ENCODE measurements at places on chromosomes 2 and 18.

GRCh38 chr2:99688699-99689098, 198.9 kb upstream of the REV1 start:
- no peak for DNase-seq

- DNase-seq, result no peak
Observed at GRCh38 chr2:111037128-111037527, 83.6 kb upstream of the BCL2L11 start.

- no peak for DNase-seq
Observed at GRCh38 chr2:179354739-179355537, 90.3 kb upstream of the SESTD1 start.

DNA sequence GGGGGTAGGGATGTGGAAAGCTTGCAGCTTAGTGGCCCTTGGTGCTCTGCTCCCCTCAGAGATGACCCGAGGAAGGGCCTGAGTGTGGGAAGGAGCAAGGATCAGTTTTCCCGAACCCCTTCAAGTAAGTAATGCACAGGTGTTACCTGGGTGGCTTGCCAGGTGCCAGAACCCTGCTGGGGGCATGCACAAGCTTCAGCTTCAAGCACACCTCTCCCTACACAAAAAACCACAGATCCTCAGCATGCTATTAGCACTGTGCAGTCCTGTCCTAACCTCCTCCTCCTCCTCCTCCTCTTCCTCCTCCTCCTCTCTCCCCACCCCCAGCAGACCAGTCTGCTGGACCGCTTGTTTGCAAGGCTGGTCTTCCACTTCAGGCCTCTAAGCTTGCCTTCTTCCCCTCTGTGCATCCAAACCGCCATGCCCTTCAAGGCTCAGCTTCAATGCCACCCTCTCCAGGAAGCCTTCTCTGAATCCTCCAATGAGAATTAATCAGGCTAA, 114.8 kb downstream of the ACAA2 start:
- no peak for DNase-seq

DNA sequence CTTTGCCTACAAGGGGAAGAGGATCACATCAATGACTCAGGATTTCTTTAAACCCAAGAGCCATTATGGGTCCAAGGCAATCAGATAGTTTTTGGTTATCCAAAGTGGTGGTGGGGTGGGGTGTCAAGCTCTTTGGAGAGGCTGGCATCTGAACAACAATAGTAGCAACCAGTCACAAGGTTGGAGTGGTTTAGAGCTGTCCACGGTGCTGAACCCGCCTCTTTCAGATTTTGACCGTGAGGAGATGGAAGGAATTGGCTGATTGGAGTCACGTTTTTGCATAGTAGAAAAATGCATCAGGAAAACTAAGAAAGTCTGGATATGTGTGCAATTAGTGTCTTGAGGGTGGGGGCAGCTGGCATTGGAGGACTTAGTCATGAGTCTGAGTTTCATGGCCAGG, 159.9 kb downstream of the LOXHD1 start:
- no peak for DNase-seq

DNA sequence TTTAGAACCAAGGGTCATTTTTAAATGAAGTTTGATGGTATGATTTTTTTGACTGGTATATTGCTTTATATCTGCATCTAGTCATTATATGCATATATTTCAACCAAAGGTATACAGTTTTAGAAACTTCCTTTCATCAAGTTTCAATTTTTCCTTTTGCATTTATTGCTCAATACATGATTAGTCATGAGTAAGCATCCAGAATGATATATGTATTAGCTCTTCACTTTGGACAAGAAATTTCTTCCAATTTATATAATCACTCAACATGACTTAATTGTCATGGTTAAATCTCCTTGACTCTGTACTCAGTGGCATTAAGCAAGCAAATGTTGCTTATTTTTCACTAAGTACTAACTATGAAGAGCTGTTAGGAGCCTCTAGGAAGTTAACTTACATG, 123.6 kb downstream of the PLCL1 start:
- no peak for DNase-seq

GRCh38 chr2:39175026-39175812, 54.4 kb upstream of the SOS1 start:
- no peak for DNase-seq

DNA sequence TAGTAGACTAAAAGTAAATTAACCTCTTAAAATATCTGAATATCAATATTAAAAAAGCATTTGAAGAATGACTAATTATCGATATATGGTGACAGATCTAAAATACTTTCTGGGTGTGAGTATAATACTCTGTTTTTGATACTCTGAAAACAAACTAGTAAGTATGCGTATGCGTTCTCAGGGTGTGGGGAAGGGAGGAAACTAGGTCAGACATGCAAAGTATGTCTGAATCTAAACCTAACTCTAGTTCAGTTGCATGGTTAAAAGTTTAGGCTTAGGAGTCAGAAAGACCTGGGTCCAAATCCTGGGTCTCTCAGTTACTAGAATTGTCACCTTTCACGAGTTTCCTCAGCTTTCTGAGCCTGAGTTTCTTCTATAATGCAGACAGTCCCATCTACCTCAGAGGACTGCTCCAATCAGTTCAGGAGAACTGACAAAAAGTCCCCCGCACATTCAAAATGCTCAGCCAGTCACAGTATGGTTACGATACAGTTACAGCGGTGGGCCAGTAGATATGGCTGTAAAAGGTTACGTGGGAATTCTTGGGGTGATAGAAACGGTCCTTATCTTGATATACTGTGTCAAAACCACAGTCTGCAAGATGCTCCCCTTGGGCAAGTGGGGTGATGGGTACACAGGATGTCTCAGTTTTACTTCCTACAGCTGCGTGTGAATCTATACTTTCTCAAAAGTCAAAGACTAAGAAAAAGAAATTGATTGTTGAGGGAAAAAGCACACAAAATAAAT, 29.2 kb downstream of the UNC50 start:
- DNase-seq, result no peak

- no peak for DNase-seq
Observed at GRCh38 chr18:2893676-2894075, 46.9 kb downstream of the EMILIN2 start.

GRCh38 chr2:135744760-135745314, 3.2 kb downstream of the UBXN4 start:
- DNase-seq, result no peak

DNA sequence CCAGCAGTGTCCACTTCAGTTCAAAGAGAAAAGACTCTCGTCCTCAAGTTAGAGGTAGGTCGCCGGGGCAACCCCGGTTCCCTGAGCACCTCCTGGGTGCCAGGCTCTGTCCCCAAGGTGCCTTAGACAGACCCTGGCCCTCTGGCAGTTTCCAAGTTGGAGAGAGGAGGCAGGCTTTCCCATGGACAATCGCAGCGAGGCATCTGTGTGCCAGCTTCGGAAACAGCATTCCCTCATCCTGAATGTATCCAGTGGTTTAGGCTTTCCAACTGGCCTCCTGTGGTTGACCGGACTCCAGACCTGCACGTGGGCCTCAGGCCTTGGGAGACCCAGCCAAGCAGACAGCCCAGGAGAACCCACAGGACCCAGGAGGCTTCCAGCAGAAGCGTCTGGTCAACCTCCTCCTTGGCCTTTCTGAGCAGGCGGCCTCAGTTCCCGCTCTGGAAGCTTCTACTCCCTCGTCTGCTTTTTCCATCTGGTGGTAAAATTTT, 70.3 kb downstream of the KCNF1 start:
- no peak for DNase-seq

DNA sequence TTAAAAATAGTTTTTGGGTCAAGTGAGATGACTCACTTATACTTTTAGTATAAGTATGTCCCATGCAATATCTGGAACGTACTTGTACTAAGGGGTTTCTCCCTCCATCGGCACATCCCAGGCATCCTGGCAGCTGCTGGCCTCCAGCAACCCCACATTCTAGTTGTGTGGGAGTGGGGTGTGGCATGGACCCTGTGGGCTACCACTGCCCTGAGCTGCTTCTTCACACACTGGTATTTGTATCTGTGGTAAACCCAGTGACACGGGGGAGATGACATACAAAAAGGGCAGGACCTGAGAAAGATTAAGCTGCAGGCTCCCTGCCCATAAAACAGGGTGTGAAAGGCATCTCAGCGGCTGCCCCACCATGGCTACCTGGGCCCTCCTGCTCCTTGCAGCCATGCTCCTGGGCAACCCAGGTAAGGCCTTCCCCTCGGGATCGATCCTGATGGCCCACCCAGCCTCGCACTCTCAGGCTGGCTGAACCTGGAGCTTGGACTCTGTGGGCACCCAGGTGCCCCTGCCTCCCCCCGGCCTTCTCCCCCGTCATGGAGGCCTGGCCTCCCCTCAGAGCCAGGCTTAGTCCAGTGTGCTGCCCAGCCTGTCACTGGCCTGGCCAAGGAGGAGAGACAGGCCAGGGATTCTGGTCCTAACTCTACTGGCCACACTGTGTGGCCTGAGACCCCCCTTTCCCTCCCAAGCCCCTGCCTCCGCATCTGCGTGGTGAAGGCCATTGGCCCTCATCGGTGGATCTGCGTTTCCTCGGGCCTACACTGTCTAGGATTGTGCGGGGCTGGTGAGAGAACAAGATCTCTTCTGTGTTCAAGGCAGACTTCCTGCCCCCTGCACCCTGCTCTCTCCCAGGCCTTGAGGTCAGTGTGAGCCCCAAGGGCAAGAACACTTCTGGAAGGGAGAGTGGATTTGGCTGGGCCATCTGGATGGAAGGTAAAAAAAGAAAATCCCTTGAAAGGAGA, at the start of gene GNLY:
Gene GNLY (plus strand): TSS at position 307 of the 974 bp plus-strand sequence. CDS start 61 bp downstream, at position 368.
- DNase-seq, result no peak

DNA sequence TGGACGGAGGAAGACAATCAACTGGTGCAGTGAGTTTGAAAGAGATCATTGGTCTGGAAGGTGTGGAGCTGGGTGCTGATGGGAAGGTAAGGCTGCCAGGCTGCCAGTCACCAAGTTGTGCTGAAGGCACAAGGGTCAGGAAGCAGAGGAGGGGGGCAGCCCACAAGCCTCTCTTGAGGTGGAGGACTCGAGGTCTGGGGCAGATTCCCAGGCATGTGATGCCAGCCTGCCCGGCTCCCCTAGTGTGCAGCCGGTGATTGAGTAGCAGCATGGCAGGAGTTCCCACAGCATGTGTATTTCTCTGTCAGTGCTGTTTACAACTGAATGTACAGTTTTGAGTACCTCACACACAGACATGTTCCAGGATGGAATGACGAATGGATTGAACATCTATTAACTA, 99.3 kb downstream of the CABLES1 start:
- no peak for DNase-seq

- DNase-seq, result no peak
Observed at GRCh38 chr18:32072321-32072720, 19.4 kb upstream of the RNF138 start.

GRCh38 chr2:225889452-225889851, 489.9 kb downstream of the NYAP2 start:
- peak; percentile 21 for DNase-seq

DNA sequence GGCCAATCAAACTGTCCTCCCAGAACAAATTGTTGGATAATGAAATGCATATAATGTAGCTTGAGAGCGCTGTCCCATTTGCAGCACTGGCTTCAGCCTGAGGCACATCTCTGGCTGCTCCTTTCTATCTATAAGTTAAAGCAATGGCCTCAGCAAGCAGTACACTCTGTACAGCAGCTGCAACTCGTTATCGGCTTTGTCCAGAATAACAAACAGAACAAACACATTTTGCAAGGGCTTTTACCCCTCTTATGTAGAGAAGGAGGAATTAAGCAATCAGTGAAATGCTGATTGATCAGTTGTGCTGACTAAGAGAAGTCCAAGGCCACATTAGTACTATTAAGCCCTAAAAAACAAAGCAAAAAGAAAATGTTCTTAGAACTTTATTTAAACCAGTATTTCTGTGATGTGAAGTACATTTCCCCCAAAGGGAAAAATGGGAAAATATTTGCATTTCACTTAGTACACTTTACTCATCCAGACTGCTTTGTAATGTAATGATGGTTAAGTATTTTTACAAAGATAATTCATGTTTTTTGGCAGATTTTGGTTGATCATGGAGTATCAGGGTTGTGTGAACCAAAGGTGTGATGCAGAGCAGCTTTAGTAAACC, 15.0 kb upstream of the CPS1 start:
- DNase-seq, result no peak

DNA sequence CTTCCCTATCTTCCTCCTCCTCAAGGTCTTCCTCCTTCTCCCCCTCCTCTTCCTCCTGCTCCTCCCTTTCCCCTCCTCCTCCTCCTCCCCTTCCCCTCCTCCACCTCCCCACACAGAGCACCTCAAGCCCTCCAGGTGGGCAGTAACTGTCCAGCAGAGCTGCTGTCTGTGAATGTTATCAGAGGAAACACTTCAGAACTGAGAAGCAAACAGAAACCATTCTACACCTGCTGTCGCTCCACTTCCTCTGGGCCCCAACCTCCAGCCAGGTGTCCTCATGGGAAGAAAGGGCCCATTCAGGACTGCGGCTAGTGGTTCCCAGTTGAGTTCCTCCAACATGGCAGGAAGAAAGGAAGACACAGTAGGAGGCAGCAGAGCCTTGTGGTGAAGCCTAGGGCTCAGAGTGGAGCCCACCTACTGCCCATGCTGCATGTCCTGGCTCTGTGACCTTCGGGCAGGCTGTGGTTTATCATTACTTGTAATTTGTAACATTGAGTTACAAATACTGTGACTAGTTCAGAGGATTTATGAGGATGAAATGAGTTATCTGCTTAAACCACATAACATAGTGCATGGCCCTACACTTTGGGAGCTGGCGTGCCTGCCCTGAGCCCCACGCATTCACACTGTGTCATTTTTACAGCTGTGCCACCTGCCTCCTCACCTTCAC, 165.9 kb upstream of the ID2 start:
- no peak for DNase-seq

GRCh38 chr18:44876024-44876423, 195.3 kb downstream of the SETBP1 start:
- DNase-seq, result no peak

DNA sequence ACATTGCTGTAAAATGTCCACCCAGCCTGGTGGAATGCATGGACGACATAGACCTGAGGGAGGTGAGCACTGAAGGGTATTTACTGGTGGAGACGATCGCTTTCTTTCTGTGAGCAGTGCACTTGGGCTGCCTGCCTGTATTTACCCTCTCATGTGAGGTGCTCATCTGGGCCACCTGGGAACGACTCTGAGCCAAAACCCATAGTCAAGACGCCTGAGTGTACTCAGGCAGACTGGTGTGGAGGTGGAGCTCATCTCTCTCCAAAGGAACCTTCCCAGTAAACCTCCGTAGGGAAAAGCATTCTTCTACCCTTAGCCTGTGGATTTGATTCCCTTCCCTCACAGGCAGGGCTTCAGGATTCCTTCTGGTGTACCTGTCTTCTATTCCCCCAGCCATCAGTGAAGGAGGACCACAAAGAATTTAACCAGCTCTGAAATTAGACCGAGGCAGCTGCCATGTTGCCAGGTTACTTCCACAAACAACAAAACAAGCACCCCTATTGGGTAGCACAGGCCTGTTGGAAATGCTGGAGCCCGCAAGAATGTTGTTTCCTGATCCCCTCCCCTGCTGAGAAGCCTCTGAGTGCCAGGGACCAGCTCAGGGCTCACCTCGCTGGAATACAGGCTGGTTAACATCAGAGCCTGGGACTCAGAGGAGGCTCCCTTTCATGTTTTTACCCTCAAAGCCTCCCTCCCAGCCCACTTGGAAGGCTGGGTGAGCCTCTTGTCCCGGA, 47.5 kb upstream of the TXNDC2 start:
- DNase-seq, result no peak

DNA sequence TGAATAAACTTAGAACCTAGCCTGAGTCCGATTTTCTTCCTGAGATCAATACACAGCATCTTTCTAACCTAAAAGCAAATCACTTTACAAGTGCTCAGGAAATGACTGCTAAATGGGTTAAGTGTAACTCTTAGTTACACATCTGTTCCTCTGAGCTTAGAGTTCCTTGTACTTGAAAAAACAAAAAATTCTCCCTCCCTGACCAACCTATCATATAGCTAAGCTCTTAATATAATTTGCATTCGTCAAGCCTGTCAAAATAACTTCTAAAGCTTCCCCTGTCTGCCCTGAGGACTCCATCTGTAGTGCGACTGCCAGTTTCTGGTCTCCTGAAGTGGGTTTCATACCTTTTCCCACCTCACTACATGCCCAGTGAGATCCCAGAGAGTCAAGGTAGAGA, 190.4 kb downstream of the NCK2 start:
- no peak for DNase-seq

All from kidney epithelial cell (primary cell).